ENCODE measurements at places on chromosomes 16 and 17.

DNA sequence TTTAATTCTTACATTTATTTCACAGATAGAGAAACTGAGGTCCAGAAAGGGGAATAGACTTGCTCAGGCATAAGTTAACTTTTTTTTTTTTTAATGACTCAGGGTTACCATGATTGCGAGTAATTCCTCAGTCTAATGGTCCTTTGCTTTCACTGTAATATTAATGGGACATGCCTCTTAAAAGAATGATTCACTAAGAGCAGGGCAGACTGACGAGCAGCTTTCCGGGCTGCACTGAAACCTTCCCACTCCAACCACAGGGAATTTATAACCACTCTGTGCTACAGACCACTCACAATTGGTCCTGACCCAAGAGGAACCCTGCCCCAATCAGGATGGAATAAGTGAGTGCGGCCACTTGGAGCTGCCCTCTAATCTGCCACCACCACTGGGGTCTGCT, 5.7 kb downstream of the HOXB2 start:
- H3K36me3 ChIP-seq, result peaks cover 13% of the 10 kb centered on the region
- no peak overlapping the region for H3K4me3 ChIP-seq
- peaks cover 19% of the 10 kb centered on the region for H3K27me3 ChIP-seq

DNA sequence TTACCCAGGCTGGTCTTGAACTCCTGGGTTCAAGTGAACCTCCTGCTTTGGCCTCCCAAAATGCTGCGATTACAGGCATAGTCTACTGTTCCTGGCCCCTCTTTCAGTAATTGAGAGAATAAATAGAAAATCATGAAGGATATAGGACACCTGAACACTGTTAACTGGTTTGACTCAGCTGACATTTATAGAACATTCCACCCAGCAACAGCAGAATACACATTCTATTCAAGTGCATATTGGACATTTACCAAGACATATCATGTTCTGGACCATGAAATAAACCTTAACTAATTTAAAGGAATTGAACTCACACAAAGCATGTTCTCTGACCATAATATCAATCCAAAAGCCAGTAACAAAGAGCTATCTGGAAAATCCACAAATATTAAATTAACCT, 19.8 kb upstream of the BAIAP2 start:
- H3K36me3 ChIP-seq, result peaks cover 2% of the 10 kb centered on the region
- H3K4me3 ChIP-seq, result no peak overlapping the region

GRCh38 chr16:1545044-1546040, 11.9 kb downstream of the TMEM204 start:
- peaks cover 82% of the 10 kb centered on the region for H3K4me1 ChIP-seq
- H3K27ac ChIP-seq, result peak overlapping the region; percentile 97
- H3K36me3 ChIP-seq, result peaks cover 86% of the 10 kb centered on the region
- DNase-seq, result no peak
- H3K4me3 ChIP-seq, result peak overlapping the region; percentile 17
- H3K27me3 ChIP-seq, result no peaks in the 10 kb centered on the region

- DNase-seq, result no peak
- H3K4me1 ChIP-seq, result peaks cover 3% of the 10 kb centered on the region
- peaks cover 78% of the 10 kb centered on the region for H3K36me3 ChIP-seq
Observed at GRCh38 chr17:35621768-35622167, 34.6 kb downstream of the AP2B1 start.

DNA sequence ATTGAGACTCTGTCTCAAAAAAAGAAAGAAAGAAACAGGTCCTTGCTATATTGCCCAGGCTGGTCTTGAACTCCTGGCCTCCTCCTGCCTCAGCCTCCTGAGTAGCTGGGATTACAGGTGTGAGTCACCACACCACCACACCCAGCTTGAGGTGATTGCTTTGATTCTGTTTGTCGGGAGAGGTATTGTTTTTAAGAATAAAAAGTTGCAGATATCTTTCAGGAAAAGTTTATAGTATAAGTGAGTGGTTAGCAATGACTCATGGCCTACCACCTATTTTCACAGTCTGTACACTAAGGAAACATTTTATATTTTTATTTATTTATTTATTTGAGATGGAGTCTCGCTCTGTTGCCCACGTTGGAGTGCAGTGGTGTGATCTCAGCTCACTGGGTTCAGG, 45.0 kb downstream of the RHOT1 start:
- no peak overlapping the region for H3K4me3 ChIP-seq
- H3K4me1 ChIP-seq, result peaks cover 1% of the 10 kb centered on the region
- peaks cover 40% of the 10 kb centered on the region for H3K36me3 ChIP-seq
- H3K27ac ChIP-seq, result no peak overlapping the region
- no peak for DNase-seq

DNA sequence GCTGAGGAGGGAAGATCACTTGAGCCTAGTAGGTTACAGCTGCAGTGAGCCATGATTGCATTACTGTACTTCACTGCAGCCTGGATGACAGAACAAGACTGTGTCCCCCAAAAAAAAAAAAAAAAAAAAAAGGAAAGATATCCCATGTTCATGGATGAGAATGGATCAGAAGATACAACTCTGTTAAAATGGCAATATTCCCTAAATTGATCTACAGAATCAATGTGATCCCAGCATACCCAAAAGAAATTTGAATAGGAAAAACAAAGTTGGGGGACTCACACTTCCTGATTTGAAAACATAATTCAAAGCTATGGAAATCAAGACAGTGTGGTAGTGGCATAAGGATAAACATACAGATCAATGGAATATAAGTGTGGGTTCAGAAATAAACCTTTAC, 12.7 kb upstream of the KANSL1 start:
- H3K4me1 ChIP-seq, result peaks cover 17% of the 10 kb centered on the region
- no peak overlapping the region for H3K27ac ChIP-seq
- DNase-seq, result no peak
- peaks cover 25% of the 10 kb centered on the region for H3K36me3 ChIP-seq
- H3K4me3 ChIP-seq, result no peak overlapping the region

DNA sequence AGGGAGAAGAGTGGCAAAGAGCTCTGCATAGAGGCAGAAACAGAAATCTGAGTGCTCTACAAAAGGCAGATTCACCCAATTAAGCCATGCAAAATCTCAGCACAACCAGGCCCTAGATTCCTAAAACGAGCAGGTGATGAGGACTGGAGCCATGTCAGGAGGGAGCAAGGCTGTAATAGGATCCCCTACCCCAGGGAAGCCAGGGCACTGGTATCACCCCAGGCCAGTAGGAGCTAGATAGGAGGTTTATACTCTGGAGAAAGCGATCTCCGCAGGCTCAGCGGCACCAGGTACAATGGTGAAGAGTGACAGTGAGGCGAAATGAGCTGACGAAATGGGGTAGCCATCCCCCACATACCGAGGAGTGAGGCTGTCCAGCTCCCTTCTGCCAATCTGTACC, 171.5 kb downstream of the PARN start:
- H3K27me3 ChIP-seq, result no peaks in the 10 kb centered on the region
- no peak overlapping the region for H3K27ac ChIP-seq
- DNase-seq, result no peak
- H3K4me3 ChIP-seq, result no peak overlapping the region
- peaks cover 7% of the 10 kb centered on the region for H3K4me1 ChIP-seq

GRCh38 chr16:1779741-1780676, 2.4 kb downstream of the SPSB3 start:
- H3K4me3 ChIP-seq, result peak overlapping the region; percentile 18
- peaks cover 50% of the 10 kb centered on the region for H3K36me3 ChIP-seq
- DNase-seq, result no peak
- no peak overlapping the region for H3K27ac ChIP-seq
- no peaks in the 10 kb centered on the region for H3K27me3 ChIP-seq

DNA sequence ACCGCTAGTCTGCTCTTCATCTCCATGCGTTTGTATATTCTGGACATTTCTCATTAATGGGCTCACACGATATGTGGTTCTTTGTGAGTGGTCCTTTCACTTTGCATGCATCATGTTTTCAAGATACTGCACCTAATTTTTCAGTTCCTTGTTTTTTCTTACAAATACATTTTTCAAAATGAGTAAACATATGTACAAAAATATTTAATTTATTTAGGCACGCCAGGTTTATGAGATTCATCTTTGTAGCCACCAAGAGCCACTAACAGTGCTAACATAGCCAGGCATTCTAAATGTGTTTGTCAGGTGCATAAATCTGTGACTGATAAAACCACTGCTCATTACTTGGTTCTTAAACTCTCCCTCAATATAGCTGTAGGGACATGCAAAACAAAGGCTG, 375.3 kb downstream of the WWOX start:
- no peaks in the 10 kb centered on the region for H3K36me3 ChIP-seq
- no peak for DNase-seq
- H3K27ac ChIP-seq, result no peak overlapping the region
- H3K4me3 ChIP-seq, result no peak overlapping the region

DNA sequence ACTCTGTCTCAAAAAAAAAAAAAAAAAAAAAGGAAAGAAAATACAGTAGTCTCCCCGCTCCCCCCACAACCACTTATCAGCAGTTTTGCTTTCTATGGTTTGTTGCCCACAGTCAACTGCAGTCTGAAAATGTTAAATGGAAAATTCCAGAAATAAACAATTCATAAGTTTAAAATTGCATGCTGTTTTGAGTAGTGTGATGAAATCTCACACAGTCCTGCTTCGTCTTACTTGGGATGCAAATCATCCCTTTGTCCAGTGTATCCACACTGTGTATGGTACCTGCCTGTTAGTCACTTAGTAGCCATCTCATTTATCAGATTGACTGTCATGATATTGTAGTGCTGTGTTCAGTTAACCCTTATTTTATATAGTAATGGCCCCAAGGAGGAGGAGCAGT, 41.5 kb downstream of the NF1 start:
- DNase-seq, result no peak
- no peaks in the 10 kb centered on the region for H3K4me1 ChIP-seq

GRCh38 chr17:81230043-81230820, 7.5 kb upstream of the CEP131 start:
- DNase-seq, result no peak
- H3K27me3 ChIP-seq, result no peaks in the 10 kb centered on the region
- H3K27ac ChIP-seq, result no peak overlapping the region
- peaks cover 38% of the 10 kb centered on the region for H3K36me3 ChIP-seq
